Hypothalamus (tissue), 51 donors: ENCODE measurements at places on chromosomes 2 and 18.

DNA sequence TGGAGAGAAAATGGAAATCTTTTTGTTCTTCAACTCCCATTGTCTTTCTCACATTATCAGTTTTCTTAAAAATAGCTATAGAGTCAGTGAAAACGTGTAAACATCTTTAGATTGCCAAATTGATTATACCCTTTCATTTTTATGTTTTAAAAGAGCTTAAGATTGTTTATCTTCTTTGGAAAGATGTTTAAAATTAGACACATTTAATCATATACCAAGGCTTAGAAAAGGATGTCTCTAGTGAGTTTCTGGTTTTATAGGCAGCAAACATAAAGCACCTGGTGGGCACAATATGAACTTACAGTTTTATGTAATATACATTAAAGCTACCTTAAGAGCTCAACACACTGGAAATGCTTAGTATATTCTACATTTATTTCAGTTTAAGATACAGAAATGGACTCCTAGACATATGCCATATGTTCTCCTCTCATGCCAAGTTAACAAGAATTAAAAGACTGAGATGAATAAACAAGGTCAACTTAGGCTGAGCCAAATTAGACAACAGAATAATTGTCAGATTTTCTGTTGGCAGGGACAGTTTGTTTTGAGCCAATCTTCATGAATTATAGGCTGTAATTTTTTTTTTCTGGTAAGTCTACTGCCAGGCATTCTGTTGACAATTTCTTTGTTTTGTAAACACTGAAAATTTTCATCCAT, 112.7 kb downstream of the OTX1 start:
- DNase-seq, result no peak

DNA sequence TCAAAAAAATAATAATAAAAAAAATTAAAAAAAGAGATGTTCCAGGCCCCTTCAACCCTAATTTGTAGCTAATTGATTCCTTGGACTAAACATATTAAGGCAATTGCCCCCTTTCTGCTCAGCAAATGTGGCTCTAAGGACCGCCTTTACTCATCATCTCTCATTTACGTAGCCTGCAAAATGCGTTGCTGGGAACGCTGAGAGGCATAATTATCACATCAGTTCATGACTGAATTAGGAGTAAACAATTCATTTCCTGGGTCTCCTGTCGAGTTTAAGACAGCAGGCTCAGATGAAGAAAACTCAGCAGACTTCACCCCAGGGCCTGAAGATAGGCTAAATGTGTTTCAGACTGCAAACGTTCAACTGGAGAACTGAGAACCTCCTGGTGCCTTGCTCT, 413.5 kb downstream of the NBAS start:
- no peak for DNase-seq

DNA sequence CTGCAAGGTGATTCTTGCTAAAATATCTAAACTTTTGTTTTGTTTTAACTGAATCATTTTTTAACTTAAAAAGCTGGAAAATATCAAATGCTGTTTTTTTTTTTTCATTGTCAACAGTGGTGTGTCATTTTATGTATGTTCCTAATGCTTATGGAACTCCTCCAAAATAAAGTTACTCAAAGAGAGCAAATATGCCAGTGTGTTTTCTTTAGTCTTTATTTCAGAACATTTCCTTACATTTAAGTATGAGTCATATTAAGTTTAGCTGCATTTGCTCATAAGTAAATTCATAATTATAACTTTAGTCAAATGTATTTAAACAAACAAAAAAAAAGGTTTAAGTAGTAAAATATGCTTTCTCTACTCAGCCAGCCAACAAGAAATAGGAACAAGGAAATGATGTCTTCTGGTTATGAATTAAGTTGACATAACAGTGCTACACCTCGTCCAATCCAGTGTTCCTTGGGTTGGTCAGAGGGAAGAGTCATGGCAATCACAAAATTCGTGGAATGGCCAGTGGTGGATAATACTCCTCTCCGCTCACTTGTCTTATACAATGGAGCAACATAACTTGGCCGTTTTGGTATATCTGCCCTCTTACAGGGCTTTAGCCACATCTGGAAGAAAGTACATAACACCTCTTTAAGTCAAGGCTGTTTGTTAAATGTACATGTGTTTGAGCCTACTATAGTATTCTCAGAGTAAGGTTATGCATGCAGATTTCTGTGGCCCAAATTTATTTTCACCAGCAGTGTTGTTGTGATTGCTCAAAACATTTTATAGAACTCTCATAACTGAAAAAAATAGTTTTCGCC, 80.7 kb downstream of the SLC39A10 start:
- DNase-seq, result no peak

DNA sequence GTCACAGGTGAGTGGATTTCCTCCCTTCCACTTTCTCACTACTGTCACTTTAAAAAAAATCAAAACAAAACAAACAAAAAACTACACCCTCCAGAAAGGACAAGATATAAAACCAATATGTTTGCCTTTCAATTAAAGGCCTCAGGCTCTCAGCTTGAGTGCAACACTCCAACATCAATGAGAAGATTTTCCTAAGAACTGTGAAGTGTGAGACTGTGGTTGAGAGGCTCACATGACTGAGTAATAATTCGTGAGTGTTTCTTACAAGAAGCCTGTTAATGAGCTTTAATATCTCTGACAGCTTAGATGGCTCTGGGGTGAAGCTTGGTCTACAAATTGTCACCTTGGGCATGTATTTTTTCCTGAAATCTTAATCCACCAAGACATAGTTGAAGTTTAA, 216.1 kb downstream of the ETAA1 start:
- DNase-seq, result no peak

GRCh38 chr18:23058746-23059415, 76.4 kb upstream of the CABLES1 start:
- no peak for DNase-seq

GRCh38 chr18:10051877-10052631, 138.2 kb downstream of the VAPA start:
- peak; percentile 23 for DNase-seq

GRCh38 chr2:38264396-38265221, 112.5 kb downstream of the ATL2 start:
- no peak for DNase-seq

GRCh38 chr2:65432227-65433190, at the start of gene SPRED2:
Gene SPRED2 (minus strand): TSS chr2:65432599. CDS start chr2:65431987, 612 bp downstream.
- peak; percentile 83 for DNase-seq

DNA sequence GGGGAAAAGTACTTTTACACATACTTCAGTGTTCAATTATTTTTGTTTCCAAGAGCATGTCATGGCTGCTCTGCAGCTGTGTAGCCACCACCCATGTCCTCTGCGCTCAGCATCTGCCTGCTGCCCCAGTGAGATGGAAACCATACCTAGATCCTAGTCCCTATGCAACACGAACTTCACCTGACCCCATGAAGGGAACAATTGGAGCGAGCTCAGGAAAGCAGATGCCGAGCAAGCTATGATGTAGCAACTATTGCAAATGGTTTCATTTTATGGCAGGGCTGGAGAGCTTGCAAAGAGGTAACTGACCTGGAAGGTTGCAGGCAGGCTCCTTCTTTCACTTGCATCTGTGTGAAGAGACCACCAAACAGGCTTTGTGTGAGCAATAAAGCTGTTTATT, 1.3 kb upstream of the CCDC141 start:
- no peak for DNase-seq

- no peak for DNase-seq
Observed at GRCh38 chr2:140797718-140798117, 1333.1 kb downstream of the LRP1B start.

DNA sequence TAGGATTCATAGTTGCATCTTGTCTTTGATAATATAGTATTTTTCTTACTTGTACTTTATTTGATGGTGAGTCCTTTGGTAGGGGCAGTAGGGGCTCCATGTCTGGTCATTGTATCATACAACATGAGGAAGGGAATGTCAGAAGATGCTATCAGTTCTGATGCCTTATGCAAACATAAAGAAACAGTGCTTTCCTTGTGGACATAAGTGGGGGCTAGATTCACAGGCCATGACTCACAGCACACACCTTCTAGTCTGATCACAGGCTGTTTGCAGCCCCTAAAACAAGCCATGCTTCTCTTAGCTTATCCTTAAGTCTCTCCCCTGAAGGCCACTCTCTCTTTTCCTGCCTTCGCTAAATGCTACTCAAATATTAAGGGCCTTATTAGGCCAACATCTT, 10.7 kb upstream of the SLC14A1 start:
- DNase-seq, result no peak

- DNase-seq, result no peak
Observed at GRCh38 chr18:8763611-8764010, 58.3 kb downstream of the MTCL1 start.

DNA sequence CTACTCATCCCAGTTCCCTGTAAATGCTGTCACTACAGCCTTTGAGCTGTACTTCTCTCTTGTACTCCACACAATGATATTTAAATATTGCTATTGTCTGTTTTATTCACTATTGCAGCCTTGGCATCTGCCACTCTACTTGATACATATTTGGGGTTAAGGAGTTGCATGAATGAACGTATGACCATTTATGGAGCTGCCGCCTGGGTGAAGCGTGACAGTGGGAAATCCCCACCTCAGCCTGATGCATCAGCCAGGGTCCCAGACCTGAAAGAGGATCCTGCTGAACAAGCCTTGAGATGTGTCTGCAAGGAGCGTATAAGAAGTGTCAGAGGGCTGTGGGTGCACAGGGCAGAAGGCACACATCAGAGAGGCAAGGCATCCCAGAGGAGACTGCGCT, 39.1 kb downstream of the MRPL35 start:
- no peak for DNase-seq

GRCh38 chr2:7089898-7090510, 172.8 kb downstream of the RNF144A start:
- no peak for DNase-seq
